ENCODE measurements at places on chromosomes 1 and 21. TPM values are rescaled to one million over a fixed set of nuclear protein-coding genes. Genes with fewer than 3 reads are reported as not detected.

- DNase-seq, result peak; percentile 60
Measured at GRCh38 chr21:46297338-46298271, 11.5 kb downstream of the YBEY start.

DNA sequence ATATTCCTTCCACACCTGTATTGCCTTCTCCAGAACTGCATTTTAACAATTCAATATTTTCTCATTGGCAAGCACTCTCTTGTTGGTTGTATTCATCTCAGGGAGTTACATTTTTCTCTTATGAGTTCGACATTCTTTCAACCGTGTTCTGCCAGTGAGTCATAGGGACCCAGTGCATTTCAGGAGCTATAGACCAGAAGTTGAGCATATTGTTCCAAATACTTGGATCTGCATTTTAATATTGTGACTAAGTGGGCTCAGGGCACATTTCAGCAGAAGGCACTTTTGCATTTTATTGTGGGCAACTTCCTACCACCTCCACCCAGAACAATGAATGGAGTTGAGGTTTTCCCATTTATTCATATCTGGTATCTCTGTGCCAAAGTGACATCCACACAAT lies 132.8 kb downstream of the TNFSF18 start:
- DNase-seq, result no peak

DNA sequence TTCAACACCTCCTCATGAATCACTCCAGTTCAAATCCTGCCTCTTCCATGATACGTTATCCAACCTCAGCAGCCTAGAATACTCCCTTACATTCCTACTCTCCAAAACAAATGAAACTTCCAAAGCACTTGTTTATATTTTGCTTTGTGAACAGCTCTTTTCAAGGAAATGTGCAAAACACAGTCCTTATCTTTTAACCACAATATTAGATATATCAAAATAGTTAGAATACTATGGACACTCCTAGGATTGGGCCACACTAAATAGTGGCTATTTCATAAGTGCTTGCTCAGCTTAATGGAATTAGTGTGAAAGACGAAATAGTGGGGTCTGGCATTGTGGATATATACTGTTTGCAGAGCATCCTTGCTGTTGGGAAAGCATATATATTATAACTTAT lies 173.5 kb downstream of the ZC3H11B start:
- DNase-seq, result no peak

DNA sequence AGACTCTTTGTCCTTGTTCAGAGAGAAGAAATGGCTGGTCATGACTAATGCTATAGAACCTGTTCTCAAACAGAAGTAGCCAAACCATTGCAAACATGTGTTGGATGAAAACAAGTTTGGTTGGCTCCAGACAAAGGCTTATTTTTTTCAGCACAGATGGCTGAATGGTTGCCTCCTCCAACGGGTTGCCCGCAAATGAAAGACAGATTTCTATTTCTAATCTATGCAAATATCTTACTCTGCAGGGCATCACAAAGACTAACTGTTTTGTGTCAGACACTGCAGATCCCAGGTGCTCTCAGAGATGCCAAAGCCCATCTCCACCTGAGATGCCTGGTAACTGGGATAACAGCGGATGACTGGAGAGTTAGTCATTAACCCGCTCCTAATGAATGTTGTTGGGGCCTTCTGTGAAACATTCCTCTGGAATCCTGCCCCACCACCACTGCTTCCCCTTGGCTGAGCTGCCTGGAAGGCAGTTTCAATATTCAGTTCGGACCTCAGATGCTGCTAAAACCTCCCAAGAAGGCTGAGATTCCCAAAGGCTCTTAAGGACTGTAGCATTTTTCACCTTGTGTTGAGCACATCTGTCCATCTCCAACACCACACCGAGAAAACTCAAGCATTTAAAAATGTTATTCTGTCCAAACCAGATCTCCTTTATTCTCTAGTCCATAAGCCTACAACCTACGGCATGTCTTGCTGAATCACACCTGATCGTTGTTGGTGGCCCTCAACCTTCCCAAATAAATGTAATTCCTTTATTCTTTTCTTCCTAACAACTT lies 104.4 kb downstream of the PTPN14 start:
- no peak for DNase-seq

- no peak for DNase-seq
Measured at GRCh38 chr1:216616425-216616824, 106.8 kb downstream of the ESRRG start.

DNA sequence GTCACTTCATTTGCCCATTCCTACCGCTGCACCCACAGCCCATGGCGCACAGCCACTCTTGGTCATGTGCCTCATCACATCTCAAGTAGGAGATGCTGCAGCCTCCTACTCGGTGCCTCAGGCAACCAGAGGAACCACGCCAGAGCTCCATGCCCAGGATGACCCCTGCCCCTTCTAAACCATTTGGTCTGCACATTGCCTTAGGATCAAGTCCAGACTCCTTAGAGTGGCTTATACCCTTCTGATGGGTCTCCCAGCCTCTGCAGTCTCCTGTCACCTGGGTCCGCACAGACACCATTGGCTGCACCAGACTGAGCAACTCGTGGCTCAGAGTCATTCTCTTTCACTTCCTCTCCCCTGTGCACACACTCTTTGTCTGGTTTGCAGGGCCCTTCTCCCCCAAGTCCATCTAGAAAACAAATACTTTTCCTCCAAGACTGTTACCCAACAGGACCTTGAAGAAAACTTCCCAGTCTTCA lies 2.2 kb upstream of the ADORA3 start:
- DNase-seq, result no peak

DNA sequence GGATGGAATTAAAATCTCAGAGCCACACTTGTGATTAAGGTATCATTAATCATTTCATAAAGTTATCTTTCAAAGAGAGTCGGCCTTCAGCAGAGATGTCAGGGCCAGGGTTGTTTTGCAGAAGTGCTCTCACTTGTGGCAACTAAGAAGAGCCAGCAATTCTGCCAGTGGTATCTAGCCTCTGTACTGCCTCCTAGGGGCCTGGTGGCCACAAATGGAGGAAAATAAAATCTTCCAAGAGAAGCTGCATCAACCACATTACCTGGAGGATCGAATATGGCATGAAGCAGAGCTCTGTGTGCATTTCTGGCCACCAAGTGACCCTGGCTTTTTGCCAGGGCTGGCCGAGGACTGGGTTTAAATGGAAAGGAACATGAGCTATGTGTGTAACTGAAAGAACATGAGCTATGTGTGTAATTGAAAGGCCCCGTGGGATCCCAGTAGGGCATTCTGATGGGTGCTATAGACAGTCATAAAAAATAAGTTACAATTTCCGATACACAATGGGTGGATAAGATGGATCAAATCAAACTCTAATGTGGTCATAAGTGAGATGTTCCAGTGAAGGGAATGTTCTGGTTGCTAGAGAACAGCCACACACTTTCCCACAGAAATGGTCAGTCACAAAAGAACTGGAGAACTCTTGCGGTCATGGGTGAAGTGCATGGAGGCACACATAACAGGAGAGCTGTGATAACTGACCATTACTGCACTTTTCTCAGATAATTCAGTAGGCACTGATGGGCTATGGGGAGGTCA lies 335.8 kb downstream of the CAMTA1 start:
- no peak for DNase-seq

Gene OR2AK2
- not detected for total RNA-seq

Gene SUSD4
- total RNA-seq, result 8.9 TPM

Gene LRRC53
- total RNA-seq, result not detected

Gene HIPK1
- total RNA-seq, result 66.6 TPM

Gene ELAVL4
- total RNA-seq, result not detected

Gene ZC3H12A
- total RNA-seq, result 5.4 TPM

Gene SLC9C2
- not detected for total RNA-seq

Gene F3
- 69.7 TPM for total RNA-seq

Data from heart left ventricle (tissue), 16 donors.